ENCODE measurements at places on chromosomes 5 and 9. TPM values are rescaled to one million over a fixed set of nuclear protein-coding genes. Genes with fewer than 3 reads are reported as not detected.

- no peak for DNase-seq
- H3K27ac ChIP-seq: no peak overlapping the region
- H3K27me3 ChIP-seq: no peaks in the 10 kb centered on the region
- H3K4me1 ChIP-seq: peaks cover 11% of the 10 kb centered on the region
- H3K4me3 ChIP-seq: no peak overlapping the region
Observed at GRCh38 chr9:4108754-4109465, 191.0 kb downstream of the GLIS3 start.

DNA sequence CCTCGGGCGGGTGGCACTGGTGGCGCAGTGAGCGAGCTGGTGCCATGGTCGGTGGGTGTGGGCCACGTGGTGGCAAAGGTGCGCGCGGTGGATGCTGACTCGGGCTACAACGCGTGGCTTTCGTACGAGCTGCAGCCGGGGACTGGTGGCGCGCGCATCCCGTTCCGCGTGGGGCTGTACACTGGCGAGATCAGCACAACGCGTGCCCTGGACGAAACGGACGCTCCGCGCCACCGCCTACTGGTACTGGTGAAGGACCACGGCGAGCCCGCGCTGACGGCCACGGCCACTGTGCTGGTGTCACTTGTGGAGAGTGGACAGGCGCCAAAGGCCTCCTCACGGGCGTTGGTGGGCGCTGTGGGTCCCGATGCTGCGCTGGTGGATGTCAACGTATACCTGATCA, 2.0 kb downstream of the PCDHA4 start:
- H3K4me3 ChIP-seq: no peak overlapping the region
- peaks cover 4% of the 10 kb centered on the region for H3K27me3 ChIP-seq
- DNase-seq: no peak
- no peaks in the 10 kb centered on the region for H3K36me3 ChIP-seq

DNA sequence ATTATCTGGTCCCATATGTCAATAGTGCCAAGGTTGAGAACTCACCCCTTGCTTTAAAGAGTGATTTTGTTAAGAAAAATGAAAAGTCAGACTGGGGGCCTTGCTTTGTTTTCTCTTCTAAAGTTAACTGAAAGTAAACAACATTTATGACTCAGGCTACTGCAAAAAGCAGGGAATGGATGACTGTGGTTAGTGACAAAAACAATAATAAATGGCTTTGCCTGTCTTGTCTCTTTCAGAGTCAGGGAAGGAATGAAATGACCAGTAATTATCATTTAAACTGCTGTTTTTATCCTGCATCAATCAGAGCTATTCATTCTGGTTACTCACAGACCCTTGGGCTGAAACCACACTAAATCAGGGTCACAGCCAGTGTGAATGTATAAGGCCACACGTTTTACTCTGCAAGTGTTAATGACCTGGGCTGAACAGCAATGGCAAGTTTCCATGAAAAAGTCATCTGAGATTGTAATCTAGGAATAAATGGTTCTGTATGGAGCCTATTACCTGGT, 112.2 kb downstream of the ZNF608 start:
- DNase-seq: no peak
- no peaks in the 10 kb centered on the region for H3K27me3 ChIP-seq
- no peak overlapping the region for H3K27ac ChIP-seq
- H3K4me3 ChIP-seq: no peak overlapping the region

DNA sequence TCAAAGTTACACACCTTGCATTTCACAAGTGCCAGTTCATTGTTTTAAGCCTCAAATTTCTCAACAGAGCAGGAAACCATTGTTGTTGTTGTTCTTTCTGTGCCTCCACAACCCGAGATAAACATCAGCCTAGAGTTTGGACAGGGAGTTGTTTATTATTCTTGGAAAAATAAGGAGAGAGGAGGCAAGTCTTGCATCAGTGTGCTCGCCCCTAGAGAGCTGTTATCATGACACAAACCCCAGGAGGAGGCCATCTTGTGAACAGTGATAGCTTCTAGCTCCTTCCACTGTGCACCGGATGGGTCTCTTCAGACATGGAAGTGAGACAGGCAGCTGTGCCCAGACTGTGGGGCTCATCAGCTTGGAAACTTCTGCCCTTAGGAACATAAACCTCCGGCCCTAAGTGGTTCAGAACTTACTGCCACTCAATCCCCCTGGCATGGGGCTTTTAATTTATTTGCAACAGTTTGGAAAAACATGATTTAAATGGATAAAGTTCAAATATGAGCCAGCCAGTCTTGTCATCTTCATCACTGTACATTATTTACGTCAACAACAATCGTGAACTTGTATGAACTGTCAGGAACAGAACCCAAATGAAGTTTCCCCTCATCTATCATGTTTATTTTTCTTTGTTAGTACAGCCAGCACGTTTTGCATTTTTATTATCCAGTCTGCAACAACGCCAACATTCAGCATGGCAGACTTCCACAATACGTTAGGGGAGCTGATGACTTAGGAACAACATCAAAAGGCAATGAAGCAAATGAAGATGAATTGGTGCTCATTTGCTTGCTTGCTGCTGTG, 181.7 kb upstream of the S1PR3 start:
- H3K4me1 ChIP-seq: peaks cover 13% of the 10 kb centered on the region
- peak; percentile 48 for DNase-seq
- no peak overlapping the region for H3K27ac ChIP-seq
- H3K36me3 ChIP-seq: no peaks in the 10 kb centered on the region

DNA sequence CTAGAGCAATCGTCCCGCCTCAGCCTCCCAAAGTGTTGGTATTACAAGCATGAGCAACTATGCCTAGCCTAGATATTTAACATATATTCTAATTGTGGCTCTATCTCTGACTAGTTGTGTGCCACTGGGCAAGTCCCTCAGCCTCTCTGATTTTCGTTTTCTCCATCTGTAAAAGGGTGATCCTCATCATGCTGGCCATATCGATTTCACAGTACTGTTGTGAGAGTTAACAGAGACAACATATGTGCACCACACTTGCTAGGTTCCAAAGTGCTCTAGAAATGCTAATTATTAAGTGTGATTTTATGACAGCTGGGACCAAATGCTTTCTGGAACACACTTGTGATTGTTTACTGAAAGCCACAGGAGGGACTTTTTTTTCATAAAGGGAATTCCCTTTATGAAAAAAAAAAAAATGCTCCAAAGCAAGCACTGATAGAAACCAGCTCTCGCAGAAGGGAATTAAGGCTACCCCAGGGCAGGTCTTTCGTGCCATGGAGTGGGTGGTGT, 78.5 kb upstream of the EPB41L4B start:
- no peaks in the 10 kb centered on the region for H3K27me3 ChIP-seq
- H3K27ac ChIP-seq: no peak overlapping the region
- DNase-seq: no peak
- peaks cover 65% of the 10 kb centered on the region for H3K36me3 ChIP-seq
- H3K4me3 ChIP-seq: no peak overlapping the region
- no peaks in the 10 kb centered on the region for H3K4me1 ChIP-seq

DNA sequence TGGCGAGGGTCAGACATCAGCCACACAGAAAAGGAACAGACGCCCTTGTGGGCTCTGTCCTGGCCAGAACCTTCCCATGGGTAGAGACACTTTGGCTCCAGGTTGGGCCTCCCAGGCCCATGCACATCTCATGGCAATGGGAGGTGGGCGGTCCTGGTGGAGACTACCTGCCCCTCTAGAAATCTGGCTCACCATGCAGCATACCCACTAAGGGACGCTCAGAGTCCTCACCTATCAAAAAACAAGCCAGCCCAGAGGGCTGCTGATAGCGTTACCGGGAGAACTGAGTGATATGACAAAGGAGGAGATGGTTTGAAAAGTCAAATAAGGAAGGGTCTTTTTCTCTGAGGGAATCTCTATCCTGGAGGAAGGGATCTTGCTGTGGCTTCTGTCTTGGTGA, 62.1 kb downstream of the C5orf15 start:
- H3K36me3 ChIP-seq: no peaks in the 10 kb centered on the region
- no peak overlapping the region for H3K4me3 ChIP-seq
- H3K4me1 ChIP-seq: no peaks in the 10 kb centered on the region
- H3K27ac ChIP-seq: no peak overlapping the region
- H3K27me3 ChIP-seq: no peaks in the 10 kb centered on the region

DNA sequence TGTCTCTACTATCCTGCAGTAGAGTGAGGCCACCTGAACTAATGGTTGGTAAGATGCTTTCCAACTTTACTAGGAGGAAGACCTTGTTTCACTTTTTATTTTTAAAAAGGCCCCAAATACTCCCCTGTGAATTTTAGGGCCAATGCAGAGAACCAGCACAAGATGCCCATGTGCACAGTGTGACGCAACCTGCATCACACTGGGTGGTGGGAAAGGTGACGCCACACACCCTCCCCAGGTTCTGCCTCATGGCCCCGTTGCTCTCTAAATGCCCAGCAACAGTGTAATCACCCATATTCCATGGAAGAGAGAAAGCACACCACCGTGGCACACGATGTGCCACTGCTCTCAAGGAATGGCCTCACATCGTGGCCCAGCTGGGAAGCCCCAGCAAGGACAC, 6.4 kb downstream of the SURF4 start:
- peaks cover 30% of the 10 kb centered on the region for H3K36me3 ChIP-seq
- peaks cover 87% of the 10 kb centered on the region for H3K4me1 ChIP-seq
- DNase-seq: no peak
- no peak overlapping the region for H3K27ac ChIP-seq

DNA sequence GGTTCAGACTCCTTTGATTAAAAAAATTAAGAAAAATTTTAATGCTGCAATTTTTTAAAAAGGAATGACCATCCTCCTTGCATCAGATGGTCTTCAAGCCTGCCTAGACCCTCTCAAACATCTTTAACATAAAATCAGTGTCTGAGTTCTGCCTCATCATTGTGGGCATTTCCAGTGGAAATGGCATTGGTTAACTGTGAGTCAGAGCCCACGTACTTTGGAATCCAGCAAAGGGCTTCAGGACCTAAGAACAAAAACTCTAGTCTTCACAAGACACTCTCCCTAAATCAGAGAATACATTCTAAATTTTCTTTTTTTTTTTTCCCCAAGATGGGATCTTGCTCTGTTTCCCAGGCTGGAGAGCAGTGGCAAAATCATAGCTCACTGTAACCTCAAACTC, 9.4 kb upstream of the C5orf15 start:
- H3K27me3 ChIP-seq: no peaks in the 10 kb centered on the region
- DNase-seq: no peak
- no peaks in the 10 kb centered on the region for H3K4me1 ChIP-seq
- H3K36me3 ChIP-seq: peaks cover 79% of the 10 kb centered on the region
- no peak overlapping the region for H3K4me3 ChIP-seq

GRCh38 chr5:43232943-43233833, 41.2 kb downstream of the NIM1K start:
- no peaks in the 10 kb centered on the region for H3K4me1 ChIP-seq
- H3K36me3 ChIP-seq: no peaks in the 10 kb centered on the region
- no peaks in the 10 kb centered on the region for H3K27me3 ChIP-seq
- DNase-seq: no peak

- no peak overlapping the region for H3K4me3 ChIP-seq
- H3K4me1 ChIP-seq: peaks cover 5% of the 10 kb centered on the region
- H3K27me3 ChIP-seq: no peaks in the 10 kb centered on the region
- no peaks in the 10 kb centered on the region for H3K36me3 ChIP-seq
Observed at GRCh38 chr5:150105928-150106615, 19.7 kb upstream of the CSF1R start.

- H3K36me3 ChIP-seq: no peaks in the 10 kb centered on the region
- H3K4me3 ChIP-seq: no peak overlapping the region
- H3K4me1 ChIP-seq: no peaks in the 10 kb centered on the region
- H3K27me3 ChIP-seq: no peaks in the 10 kb centered on the region
- no peak for DNase-seq
Observed at GRCh38 chr5:164207646-164208045, 702.2 kb downstream of the MAT2B start.

- H3K27me3 ChIP-seq: peaks cover 21% of the 10 kb centered on the region
- peaks cover 20% of the 10 kb centered on the region for H3K4me1 ChIP-seq
- DNase-seq: no peak
- H3K36me3 ChIP-seq: no peaks in the 10 kb centered on the region
- H3K27ac ChIP-seq: no peak overlapping the region
Observed at GRCh38 chr5:157576678-157577077, 1.1 kb upstream of the ADAM19 start.

DNA sequence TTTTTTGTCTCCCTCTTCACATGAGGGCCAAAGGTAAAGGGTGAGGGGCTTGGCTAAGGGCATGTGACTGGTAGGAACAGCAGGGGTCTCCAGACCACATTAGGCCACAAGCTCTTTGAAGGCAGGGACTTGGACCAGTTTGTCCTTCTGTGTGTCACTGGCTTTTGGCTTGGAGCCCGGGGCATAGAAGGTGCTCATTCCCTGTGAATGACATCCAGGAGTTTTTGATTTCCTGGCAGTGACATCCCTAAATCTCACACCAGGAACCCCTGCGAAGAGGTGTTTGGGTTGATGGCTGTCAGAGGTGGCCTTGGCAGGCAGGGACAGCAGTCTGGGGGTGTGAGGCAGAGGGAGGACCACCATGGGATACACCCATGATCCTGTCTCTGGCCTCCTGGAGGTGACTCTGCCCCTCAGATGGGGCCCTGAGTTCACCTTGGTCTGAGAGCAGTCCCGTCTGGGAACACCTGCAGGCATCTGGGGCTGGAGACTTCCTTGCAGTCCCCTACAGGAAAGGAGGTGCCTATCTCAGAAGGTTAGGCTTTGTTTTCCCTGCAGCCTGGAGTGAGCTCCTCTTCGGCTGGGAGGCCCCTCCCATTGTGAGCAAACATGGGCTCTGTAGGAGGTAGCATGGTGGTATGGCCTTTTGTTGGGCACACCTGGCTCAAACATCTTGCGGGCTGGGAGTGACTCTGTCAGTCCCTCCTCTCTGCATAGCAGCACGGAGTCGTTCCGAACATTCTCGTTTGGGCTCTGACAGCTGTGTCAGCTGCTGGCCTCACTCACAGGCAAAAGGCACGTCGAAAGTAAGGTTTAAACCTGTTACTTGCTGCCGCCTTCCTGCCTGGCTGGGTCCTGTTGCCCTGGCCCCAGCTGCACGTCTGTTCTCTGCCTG, 38.6 kb upstream of the PITX1 start:
- H3K36me3 ChIP-seq: no peaks in the 10 kb centered on the region
- H3K27ac ChIP-seq: no peak overlapping the region
- H3K4me3 ChIP-seq: no peak overlapping the region

- no peak overlapping the region for H3K4me3 ChIP-seq
- peaks cover 96% of the 10 kb centered on the region for H3K27me3 ChIP-seq
- H3K36me3 ChIP-seq: no peaks in the 10 kb centered on the region
- DNase-seq: no peak
- no peak overlapping the region for H3K27ac ChIP-seq
Observed at GRCh38 chr5:73433982-73434342, 14.6 kb downstream of the FOXD1 start.

- H3K4me3 ChIP-seq: no peak overlapping the region
- no peak for DNase-seq
- H3K27me3 ChIP-seq: no peaks in the 10 kb centered on the region
- H3K36me3 ChIP-seq: no peaks in the 10 kb centered on the region
Observed at GRCh38 chr5:38650946-38651345, 94.5 kb upstream of the LIFR start.

- H3K4me3 ChIP-seq: no peak overlapping the region
- no peak overlapping the region for H3K27ac ChIP-seq
- no peaks in the 10 kb centered on the region for H3K27me3 ChIP-seq
Observed at GRCh38 chr5:127440831-127441230, 76.6 kb upstream of the PRRC1 start.

CFAP90 gene
- total RNA-seq: 1.4 TPM

PCDHB8 gene
- total RNA-seq: 0.62 TPM

GPR21 gene
- total RNA-seq: 4.7 TPM

PITX1 gene
- 1.4 TPM for total RNA-seq

PCDHGA9 gene
- 4.9 TPM for total RNA-seq

LTC4S gene
- 4.7 TPM for total RNA-seq

TAF11L11 gene
- not detected for total RNA-seq

CAST gene
- total RNA-seq: 577 TPM

HINT2 gene
- total RNA-seq: 30.7 TPM

Measured in suprapubic skin (tissue), 4 donors.